ENCODE measurements at places on chromosomes 12 and 14. TPM values are rescaled to one million over a fixed set of nuclear protein-coding genes. Genes with fewer than 3 reads are reported as not detected.

- peak; percentile 50 for DNase-seq
Observed at GRCh38 chr14:76955575-76956315, 72.8 kb downstream of the IRF2BPL start.

SLC6A13 gene
- total RNA-seq, result not detected

RNASE7 gene
- total RNA-seq, result not detected

- no peak for DNase-seq
Observed at GRCh38 chr12:124140944-124141486, 153.9 kb upstream of the RFLNA start.

DNA sequence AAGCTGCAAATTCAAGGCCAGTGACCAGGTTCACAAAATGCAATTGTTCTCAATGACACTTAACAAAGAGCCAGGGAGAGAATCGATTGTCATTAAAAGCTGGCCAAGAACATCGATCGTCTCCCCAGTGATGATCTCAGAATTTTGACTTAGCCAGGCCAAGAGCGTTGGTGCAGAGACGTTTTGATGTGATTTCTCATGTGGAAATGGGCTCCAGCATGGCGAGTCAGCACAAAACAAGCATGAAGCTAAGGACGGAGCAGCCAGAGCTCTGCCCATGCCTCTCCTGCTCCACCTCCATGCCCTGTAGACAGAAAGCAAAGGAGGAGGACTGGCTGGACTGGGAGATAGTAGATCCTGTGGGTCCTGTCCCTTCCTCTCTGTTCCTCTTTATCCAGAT, 270.8 kb downstream of the FOXN3 start:
- no peak for DNase-seq

DNA sequence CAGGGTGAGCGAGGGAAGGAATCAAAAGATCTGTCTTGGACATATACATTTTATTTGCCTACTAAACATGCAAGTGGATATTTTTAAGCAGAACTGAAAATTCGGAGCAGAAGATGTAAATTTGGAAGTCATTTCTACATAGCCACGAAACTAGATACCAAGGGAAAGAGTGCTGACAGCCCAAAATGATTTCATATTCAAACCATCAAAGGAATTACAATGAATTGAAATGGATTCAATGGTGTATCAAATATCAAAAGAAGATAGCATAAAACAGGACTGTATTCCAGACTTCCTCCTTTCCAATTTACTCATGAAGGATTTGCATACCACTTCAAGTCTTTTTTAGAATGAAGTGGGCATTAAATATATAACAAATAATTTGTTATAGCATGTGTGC, 313.5 kb upstream of the KITLG start:
- DNase-seq, result no peak
